ENCODE measurements at places on chromosomes 16 and 17.

GRCh38 chr16:82010649-82011048 lies 621 bp downstream of the SDR42E1 start:
- no peak for DNase-seq

DNA sequence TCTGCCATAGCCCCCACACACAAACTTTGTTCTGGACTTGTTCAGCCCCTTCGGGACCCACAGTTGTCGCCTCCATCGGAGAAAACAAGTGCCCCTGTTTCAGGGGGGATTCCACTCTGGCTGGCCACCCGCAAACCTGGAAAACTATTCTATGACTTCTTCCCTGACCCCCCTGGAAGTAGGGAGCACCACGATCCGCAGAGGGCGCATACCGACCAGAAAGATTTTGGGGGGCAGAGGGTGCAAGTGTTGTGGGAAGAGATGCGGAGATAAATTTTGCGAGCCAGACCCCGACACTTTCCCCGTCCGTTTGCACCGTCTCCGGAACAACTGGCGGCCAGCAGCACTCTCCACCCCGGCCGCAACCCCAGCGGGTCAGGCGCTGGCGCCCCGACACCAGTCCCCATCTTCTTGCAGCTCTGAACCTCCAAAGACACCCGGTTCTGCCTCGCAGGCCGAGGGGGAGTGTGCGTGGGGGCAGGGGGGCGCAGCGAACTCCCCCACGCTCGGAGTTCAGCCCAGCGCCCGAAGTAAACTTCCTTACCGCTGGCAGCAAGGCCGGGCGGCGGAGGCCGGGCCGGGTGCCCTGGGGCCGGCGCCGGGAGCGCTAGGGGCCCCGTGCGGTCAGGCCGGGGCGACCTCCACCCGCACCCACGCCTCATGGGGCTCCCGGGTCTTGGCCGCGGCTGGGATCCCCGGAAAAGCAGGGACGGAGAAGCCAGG lies 744 bp downstream of the SALL1 start:
- no peak for DNase-seq

GRCh38 chr16:50092891-50093290 lies 27.1 kb downstream of the HEATR3 start:
- DNase-seq = no peak

- peak; percentile 11 for DNase-seq
These were observed 665 bp upstream of the ALDH3A2 start for GRCh38 chr17:19647697-19648474.

DNA sequence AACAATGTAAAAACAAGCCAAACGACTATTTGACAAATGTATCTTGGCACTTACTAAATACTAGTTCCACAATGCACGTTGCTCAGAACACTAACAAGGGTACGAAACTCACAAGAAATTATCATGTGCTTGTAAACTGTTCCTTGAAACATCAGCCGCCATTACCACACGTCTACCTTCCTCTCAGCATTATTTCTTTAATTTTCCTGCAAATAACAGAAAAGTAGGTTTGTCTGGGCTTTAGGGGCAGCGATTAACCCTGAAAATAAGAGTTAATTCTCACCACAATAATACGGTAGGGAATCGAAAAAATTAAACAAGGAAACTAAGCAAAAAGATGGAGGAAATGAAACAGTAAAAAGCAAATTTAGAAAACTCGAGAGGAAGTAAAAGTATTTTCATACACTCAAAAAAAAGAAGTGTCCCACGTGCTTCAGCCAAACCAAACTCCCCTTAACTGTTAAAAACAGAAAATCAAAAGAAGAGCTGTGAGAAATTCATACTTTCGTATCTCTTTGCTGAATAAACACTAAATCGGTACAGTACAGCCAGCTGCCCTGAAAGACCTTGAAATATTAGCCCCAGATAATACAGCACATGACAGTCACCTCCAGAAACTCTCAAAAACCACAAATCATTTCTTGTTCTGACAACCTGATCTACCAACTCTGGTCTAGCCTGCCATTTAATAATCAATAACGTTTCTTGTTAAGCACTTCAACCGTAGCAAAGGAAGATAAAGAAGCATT lies 1.2 kb downstream of the ARHGAP17 start:
- no peak for DNase-seq

- no peak for DNase-seq
These were observed 3.8 kb upstream of the USP36 start for GRCh38 chr17:78844301-78845005.
